ENCODE measurements at places on chromosomes 7 and 10.

DNA sequence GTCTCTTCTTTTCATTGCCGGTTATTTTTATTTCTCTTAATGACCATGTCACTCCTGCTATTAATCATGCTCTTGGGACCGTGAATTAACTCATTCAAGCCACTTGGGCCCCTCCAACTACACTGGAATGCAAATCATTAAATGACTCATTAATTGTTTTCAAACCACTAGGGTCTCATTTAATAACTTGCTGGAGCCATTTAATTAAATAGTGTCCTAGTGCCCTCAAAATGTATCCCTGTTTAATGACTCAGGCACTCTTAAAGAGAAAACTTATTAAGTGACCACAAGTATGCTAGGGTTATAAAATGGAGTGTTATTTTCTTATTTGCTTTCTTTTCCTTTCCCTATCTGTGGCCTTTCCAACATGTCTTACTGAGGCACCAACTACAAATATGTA, 73.0 kb downstream of the PLXDC2 start:
- DNase-seq: no peak

GRCh38 chr7:119132436-119132835, 907.9 kb downstream of the ANKRD7 start:
- DNase-seq: no peak

- DNase-seq: no peak
These were observed 60.5 kb downstream of the PON1 start for GRCh38 chr7:95263785-95264362.

GRCh38 chr10:21496343-21497176, 28.9 kb downstream of the SKIDA1 start:
- no peak for DNase-seq

GRCh38 chr10:79417731-79418130, 27.7 kb downstream of the ZCCHC24 start:
- no peak for DNase-seq

DNA sequence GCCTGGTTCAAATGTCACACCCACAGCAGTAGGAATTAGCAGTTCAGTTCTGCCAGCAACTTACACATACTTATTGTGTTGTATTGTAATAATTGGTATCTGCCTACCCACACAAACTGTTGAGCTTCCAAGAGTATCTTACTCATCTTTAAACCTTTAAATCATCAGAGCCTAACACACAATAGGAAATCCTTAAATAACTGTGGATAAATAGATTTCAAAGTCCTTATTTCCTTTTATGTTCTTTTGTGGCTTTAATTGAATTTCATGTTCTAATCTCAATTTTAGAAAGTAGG, 3.9 kb downstream of the CASD1 start:
- no peak for DNase-seq

- no peak for DNase-seq
These were observed 152.7 kb upstream of the NRP1 start for GRCh38 chr10:33487014-33487776.

- no peak for DNase-seq
These were observed 30.4 kb downstream of the PFKFB3 start for GRCh38 chr10:6232846-6233724.

- no peak for DNase-seq
These were observed 208.0 kb downstream of the GALNT17 start for GRCh38 chr7:71339924-71340323.

GRCh38 chr10:14601872-14602725, 172.6 kb downstream of the FAM107B start:
- no peak for DNase-seq

DNA sequence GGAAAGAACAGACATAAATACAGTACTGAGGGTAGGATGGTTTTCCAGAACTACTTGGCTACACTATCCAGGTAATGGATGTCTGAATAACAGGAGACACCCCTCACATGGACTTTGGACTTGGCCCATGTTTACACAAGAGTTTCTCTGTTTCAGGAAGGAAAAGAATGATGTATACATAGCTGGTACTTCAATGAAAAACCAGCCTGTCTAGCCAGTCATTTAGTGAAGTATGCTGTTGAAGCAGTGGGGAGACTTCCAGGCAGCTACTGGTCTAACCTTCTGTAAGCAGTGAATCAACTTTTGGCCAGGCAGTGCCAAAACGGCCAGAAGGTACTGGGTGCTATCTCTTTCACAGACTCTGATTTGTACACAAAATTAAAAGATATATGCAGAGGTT, 135.0 kb downstream of the MBL2 start:
- DNase-seq: no peak

DNA sequence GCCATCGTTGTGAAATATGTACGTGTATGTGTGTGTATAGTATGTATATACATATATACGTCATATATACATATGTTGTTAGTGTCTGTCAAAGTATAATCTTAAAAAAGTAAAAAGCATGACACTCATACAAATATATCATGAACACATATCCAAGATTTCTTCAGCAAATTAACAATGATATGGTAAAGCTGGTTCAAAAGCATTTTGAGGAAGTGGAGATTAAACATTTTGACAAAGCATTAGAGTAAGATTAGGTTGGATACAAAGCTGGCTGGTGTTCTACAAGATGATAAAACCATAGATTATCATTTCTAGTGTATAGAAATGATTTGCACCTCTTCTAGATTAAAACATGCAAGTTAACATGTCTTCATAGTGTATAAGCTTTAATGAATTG, 771 bp upstream of the NUDCD3 start:
- DNase-seq: no peak

DNA sequence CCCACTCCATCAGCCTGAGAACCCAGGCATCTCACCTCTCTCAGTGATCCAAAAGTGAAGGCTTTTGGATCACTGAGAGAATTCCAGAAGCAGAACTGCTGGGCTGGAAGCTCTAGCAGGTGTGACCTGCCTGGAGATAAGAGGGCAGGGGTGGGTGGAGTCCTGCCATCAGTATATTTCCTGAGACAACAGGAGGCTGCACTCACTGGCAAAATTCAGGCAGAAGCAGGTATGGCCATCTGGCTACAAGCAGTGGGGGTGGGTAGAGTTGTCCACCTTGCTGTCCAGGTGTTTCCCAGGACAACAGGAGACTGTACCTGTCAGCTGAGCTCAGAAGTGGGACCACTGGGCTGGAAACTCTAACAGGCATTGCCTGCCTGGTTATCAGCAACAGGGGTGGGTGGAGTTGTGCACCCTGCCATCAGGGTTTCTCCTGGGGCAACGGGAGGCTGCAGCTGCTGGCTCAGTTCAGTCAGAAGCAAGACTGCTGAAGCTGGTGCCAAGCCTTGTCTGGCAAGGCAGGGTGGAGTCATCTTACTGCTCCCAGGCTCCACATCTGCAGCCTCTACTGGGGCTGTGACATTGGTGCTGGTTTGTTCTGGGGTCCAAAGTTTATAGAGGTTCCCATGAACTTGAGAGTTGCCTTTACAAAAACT, 47.2 kb upstream of the SFTPD start:
- DNase-seq: no peak

GRCh38 chr10:128422190-128422589, 296.0 kb upstream of the MKI67 start:
- DNase-seq: no peak

GRCh38 chr7:47477191-47478016, 104.5 kb downstream of the TNS3 start:
- DNase-seq: no peak

DNA sequence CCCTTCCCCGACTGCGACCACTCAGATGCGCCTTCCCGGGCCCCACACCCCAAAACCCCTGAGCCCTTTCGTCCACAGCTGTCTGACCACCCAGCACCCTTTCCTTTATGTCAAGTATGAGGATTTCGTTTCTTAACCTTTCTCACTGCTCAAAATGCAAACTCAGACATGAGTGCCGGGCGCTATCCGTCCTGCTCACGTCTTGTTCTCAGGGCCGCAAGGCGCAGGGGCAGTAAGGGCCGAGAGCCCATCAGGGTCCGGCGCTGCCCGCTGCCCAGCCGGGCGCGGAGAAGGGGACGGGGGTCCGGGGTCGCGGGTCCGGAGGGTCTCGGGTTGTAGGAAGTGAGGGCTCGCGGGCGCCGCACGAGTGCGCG, 670 bp upstream of the RBM33 start:
- DNase-seq: no peak

DNA sequence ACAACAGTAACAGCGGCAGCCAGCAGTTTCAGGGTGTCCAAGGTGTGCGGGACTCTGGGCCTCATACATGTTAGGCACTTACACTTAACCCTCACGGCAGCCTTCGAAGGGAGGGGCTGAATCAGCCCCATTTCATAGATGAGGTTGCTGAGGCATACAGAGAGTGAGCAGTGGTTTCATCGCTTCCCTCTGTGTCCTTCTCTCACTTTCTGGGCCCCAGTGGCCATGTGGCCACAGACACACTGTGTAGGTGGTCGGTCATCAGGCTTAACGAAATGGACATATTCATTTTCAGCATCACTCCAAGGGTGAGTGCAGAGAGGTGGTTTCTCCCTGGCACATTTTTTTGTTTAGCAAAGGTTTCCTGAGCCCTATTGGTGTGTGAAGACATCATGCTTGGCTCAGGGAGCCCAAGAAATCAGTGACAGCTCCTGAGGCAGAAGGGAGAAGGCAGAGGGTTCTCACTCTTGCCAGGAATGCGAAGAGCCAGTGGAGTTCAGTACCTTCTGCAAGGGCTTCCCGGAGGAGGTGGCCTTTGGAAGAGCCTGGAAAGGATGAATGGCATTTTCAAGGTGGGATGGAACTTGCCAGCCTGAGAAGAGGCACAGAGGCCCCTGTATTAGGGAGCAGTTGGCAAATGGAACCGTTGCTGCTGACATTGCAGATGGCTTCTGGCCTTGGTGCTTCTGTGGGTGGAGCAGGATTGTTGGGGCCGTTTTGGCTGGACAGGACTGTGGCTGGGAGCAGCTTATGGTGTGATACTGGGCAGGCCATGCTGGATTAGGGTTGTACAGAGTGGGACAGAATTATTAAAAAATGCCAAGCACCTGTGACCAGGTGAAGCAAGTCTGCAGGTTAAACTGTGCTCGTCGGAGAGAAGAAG, 61.7 kb upstream of the PPIF start:
- DNase-seq: no peak

DNA sequence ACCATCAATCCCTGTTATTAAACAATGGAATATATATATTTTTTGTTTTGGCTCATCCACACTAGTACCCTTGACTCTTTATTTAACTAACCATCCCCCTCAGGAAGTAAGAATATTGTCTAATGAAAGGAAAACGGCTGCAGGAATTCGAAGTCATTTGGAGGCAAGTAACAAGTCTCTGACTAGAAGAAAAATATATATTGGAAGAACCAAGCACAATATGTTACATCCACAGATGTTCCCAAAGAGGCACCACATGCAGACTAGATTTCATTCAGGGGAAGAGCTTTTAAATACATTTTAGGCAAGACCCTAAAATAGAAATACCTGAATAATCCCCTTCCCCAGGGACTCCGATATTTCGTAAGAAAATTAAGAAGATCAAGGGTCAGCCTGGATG, 104.5 kb downstream of the GRM3 start:
- DNase-seq: no peak

DNA sequence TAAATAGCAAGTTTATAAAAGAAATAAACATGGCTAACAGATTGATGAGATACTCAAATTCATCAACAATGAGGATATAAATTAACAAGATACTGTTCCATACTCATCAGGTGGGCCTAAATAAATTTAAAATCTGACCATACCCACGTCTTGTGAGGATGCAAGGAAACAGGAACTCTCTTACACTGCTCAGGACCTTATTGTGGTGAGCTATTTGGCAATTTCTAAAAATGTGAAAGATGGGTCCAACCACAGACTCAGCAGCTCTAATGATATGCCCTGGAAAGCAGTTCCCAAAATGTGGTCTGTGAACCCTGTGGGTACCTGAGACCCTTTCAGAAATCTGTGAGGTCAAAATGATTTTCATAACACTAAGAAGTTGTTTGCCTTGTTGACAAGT, 21.5 kb downstream of the RPP38 start:
- no peak for DNase-seq

DNA sequence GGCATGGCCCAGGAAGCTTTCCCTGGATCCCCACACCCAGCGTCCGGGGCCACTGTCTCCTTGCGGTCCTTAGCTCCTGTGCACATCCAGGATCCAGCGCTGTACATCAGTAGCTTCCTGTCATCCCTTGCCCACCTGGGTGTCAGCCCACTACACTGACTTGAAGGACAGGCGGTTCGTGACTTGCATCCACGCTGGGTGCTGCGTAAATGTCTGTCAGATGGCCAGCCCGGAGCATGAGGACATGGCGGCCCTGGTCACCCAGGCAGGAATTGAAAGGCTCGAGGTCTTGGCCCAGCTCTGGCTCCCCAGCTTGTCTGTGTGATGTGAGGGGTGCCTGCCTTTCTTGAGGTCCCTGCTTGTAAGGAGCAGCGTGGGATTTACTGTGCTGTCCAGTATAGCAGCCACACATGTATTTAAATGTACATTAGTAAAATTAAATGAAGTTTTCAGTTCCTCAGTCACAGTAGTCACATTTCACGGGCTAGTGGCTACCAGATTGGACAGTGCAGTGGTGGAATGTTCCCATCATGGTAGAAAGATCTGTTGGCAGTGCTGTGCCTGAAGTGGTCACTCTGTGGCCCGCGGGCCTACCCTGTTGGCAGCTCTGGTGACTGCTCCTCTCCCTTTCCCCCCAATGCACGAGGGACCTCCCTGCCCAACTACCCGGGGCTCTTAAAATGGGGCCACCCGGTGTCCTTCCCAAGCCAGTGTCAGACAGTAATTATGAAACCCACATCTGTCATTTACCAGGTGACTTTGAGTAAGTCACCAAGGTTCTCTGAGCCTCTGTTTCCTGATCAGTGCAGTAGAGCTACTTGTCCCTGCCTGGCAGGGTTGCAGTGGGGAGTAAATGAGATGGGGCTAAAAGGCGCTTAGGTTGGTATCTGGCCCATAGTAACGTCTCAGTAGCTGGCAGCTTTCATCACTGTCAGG, 97.8 kb upstream of the PPIF start:
- no peak for DNase-seq

- DNase-seq: no peak
These were observed 608 bp downstream of the AKR1B10 start for GRCh38 chr7:134527979-134528371.

DNA sequence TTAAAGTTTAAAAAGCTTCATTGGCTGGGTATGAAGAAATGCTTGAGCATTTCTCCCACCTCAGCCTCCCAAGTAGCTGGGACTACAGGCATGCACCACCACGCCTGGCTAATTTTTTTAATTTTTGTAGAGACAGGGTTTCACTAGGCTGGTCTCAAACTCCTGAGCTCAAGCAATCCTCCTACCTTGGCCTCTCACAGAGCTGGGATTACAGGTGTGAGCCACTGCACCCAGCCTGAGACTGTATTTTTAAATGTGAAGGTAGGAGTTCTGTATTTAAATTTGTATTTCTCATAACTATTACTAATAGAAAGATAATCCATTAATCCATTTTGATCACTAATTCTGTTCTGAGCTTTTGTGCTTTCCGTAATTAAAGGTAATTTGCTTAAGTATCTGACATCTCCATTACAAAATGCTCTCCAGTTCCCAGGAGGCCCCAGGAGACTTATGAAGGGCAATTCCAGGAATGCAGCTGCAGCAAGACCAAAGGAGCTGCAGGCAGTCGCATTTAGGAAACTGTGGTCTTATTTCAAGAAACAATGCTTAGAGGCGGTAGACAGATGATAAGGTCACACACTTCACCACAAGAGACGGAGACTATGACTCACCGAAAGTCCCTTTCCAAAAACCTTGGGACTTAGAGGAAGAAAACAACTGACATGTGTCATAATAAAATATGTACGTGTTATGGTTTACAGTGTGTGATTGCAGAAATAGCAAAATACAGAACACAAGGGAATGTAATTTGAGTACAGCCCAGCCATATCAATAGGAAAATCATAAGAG, 23.3 kb downstream of the YAE1 start:
- no peak for DNase-seq

GRCh38 chr10:93994438-93994801, 689 bp downstream of the PLCE1 start:
- no peak for DNase-seq
